ENCODE measurements at places on chromosomes 2 and 18.
A peak's percentile ranks its signal among the peaks of the same experiment; 100 is the strongest.

GRCh38 chr2:121746071-121746578 is 9.3 kb upstream of the TSN start:
- no peak for DNase-seq
- no peaks in the 10 kb centered on the region for H3K36me3 ChIP-seq
- no peaks in the 10 kb centered on the region for H3K4me1 ChIP-seq
- no peak overlapping the region for H3K27ac ChIP-seq

DNA sequence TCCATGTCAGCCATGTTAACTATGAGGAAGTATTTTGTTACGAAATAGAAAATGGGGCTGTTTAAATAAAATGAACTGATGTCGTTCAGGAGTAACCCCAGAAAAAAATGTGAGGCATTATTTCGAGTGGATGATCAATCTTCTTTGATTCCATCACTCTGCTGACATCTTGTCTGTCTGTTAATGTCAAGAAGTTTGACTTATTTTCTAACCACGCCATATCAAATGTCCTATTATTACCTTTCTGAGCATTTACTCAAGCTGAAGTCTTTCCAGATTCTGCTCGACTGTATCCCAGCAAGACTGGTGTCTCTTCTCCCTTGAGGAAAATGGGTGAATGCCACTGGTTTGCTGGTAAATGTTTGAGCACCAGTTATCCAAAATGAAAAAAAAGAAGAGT is 672.9 kb upstream of the SOX11 start:
- DNase-seq: no peak
- H3K36me3 ChIP-seq: no peaks in the 10 kb centered on the region
- no peaks in the 10 kb centered on the region for H3K4me1 ChIP-seq
- H3K27ac ChIP-seq: no peak overlapping the region

- peak within 1 kb of the TSS; percentile 99 for H3K27ac ChIP-seq
- peaks cover 36% of the 10 kb centered on the region for H3K4me1 ChIP-seq
- peak within 1 kb of the TSS; percentile 99 for H3K4me3 ChIP-seq
- peak; percentile 83 for DNase-seq
Measured at GRCh38 chr2:159904127-159904958, 106.3 kb upstream of the CD302 start.

DNA sequence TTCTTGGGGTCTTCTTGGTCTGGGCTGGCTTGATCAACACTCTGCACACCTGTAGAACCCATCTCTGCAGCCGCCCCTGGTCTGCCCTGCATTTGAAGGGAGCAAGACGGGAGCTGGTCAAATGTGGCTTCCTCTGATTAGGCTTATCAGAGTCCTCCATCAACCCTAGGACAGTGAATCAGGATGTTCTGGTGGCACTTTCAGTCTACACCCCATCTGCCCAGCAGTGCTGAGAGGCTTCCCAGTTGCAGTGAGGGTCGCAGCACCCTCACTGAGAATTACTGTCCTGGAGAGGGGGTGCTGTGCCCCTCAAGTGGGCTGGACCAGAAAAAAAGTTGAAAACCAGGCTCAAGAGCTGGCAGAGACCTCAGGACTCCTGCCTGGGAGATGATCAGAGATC is 152.9 kb downstream of the DYSF start:
- no peak for DNase-seq
- H3K4me1 ChIP-seq: peaks cover 22% of the 10 kb centered on the region
- peaks cover 3% of the 10 kb centered on the region for H3K36me3 ChIP-seq
- no peak overlapping the region for H3K27ac ChIP-seq

DNA sequence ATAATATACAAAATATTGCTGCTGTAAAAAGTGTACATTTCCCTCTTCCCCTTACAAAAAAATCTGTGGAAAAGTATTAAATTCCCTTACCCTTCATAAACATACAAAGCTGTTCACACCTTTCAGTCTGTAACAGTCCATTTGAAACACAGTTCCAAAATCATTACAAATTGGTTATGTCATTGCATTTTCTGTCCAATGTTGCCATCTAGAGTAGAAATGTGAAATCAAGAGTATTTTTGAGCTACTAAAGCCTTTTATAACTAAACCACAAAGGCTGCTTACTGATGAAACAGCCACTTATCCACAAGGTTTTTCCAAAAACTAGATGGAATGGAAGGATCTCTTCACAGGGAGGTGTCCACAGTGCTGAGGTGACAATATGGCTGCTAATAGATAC is 72.5 kb downstream of the SS18 start:
- peaks cover 8% of the 10 kb centered on the region for H3K4me1 ChIP-seq
- peaks cover 11% of the 10 kb centered on the region for H3K36me3 ChIP-seq
- no peaks in the 10 kb centered on the region for H3K27me3 ChIP-seq
- peak overlapping the region; percentile 54 for H3K27ac ChIP-seq
- no peak overlapping the region for H3K4me3 ChIP-seq

DNA sequence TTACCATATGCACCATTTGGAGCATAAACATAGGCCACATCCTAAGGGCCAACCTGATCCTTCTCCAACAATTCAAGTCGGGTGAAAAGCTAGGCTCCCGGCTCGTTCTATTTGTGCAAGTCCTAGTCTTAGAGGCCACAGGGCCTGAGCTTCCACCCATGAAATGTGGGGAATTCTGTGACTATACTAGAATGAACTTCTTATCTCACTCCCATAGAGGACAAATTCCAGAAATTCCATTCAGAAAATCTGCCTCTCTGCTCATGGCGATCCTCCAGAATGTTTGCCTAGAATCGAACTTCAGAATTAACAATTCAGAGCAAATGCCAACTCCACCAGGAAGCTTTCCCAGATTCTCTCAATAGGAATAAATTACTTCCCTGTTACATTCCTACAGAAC is 187.9 kb downstream of the BCL11A start:
- no peak overlapping the region for H3K27ac ChIP-seq
- peaks cover 6% of the 10 kb centered on the region for H3K27me3 ChIP-seq
- no peak overlapping the region for H3K4me3 ChIP-seq
- peaks cover 8% of the 10 kb centered on the region for H3K4me1 ChIP-seq
- no peak for DNase-seq

DNA sequence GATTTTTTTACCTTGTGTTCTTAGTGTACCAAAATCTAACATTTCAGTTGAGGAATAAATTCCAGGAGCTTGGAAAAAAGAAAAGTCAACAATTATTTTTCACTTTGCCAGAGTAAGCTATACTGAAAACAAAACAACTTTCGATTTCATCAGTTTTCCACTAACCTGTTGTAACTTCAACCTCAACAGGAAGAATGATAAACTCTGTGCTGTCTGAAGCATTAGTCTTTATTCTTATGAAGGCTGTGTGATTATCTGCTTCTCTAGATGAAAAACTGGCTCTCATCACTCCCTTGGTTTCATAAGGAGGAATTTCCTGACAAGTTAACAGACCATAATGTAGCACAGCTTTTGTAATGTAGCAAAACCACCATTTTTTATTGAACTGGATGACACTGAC is 121.2 kb downstream of the ZAP70 start:
- H3K27me3 ChIP-seq: no peaks in the 10 kb centered on the region
- no peak for DNase-seq
- H3K36me3 ChIP-seq: peaks cover 2% of the 10 kb centered on the region
- no peak overlapping the region for H3K27ac ChIP-seq

DNA sequence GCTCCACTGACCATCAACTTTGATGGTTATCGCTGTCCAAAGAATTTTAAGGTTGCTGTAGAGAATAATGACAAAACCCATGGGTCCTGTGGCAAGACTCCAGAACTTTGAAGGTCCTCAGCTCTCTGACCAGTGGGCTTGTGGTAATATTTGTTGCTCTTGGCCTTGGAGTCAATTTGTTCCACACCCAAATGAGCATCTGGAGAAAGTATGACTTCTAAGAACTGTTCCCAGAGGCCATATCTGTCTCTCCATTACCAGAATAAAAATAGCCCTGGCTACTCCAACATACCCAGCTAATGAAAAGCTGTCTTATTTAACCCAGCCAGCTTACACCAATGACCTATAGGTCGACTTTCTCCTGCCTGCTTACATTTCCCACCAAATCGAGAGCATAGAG is 466.4 kb downstream of the MEIS1 start:
- H3K27ac ChIP-seq: no peak overlapping the region
- no peaks in the 10 kb centered on the region for H3K36me3 ChIP-seq
- no peaks in the 10 kb centered on the region for H3K27me3 ChIP-seq
- H3K4me3 ChIP-seq: no peak overlapping the region
- DNase-seq: no peak

DNA sequence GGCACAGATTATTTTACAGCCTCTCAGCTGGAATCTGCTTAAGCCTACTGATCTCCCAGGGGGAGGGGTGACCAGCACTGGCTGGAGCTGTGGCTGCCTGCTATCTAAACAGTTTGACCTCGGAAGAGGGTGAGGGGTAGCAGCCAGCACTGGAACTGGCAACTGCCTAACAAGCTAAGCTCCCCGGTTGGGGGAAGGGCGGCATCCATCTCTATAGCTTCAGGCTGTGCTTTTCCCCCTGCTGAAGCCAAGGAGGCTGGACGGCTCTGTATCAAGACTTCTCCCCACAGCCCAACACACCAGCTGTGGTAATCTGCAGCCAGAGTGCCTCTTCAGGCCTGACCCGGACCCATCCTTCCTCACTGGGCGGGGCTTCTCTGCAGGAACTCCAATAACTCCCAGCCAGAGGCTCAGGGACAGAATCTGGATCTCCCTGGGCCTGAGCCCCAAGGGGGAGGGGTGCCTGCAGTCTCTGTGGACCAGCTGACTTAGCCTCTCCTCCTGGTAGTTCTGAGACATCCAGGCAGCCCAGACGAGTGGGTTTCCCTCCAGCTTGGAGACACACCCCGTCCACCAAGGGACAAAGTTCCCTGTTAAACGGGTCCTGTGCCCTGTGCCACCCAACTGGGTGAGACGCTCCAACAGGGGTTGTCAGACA is 560.2 kb downstream of the LRP1B start:
- H3K4me3 ChIP-seq: no peak overlapping the region
- no peaks in the 10 kb centered on the region for H3K27me3 ChIP-seq
- H3K27ac ChIP-seq: no peak overlapping the region
- no peaks in the 10 kb centered on the region for H3K36me3 ChIP-seq
- no peak for DNase-seq
- H3K4me1 ChIP-seq: no peaks in the 10 kb centered on the region

GRCh38 chr18:31723639-31723989 is 37.1 kb downstream of the SLC25A52 start:
- H3K27me3 ChIP-seq: peaks cover 55% of the 10 kb centered on the region
- no peak overlapping the region for H3K27ac ChIP-seq
- H3K36me3 ChIP-seq: no peaks in the 10 kb centered on the region
- no peak for DNase-seq
- peaks cover 3% of the 10 kb centered on the region for H3K4me1 ChIP-seq

DNA sequence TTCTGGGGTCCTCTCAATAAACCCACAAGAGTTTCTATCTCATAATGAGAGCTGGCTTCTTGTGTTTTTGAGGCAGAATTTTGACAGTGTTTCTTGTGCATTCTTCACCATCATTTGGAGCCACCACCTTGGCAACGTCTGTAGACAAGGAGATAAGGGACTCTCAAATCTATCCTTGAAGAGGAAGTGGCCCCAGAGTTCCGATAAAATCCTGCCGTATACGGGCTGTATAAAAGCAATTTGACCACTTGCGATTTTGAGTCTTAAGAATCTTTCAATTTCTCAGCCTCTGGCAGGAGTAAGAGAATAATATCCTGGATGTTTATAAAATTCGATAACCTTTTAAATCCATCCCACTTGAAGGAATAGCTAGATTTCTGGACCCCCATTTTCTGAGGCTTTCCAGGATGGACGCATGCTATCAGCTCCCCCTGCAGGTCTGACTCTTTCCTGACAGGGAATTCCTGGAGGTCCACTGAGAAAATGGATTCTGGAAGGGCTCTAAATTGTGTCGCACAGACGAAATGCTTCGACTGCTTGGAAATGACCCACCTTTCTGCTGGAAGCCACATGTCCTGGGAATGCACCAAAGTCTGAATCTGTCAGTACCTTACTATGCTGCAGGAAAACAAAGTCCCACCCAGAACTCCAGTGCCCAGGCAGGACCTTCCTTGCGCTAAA is 54.1 kb downstream of the E2F6 start:
- H3K27ac ChIP-seq: no peak overlapping the region
- H3K4me1 ChIP-seq: peaks cover 2% of the 10 kb centered on the region
- no peak for DNase-seq
- peaks cover 70% of the 10 kb centered on the region for H3K27me3 ChIP-seq
- peaks cover 7% of the 10 kb centered on the region for H3K36me3 ChIP-seq
- H3K4me3 ChIP-seq: no peak overlapping the region

GRCh38 chr2:53969285-53969967 is 1.4 kb downstream of the PSME4 start:
- peaks cover 54% of the 10 kb centered on the region for H3K4me1 ChIP-seq
- peak overlapping the region; percentile 98 for H3K4me3 ChIP-seq
- no peaks in the 10 kb centered on the region for H3K27me3 ChIP-seq

DNA sequence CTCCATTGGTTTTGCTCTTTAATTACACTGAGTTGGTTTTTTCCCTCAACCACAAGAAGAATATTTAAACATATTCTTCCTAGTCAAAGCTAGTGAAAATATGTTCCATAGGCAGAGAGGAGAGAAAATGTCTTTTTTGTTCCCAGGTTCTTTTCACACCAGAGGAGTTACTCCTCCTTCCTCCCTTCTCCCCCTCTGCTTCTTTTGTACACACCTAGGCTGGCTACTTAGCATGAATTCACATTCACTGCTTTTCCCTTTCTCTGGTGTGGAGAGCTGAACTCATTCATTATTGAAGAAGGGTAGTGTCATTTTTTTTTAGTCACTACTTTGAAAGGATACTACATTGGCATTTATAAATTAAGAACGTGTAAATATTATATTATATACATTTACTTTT is 56.6 kb upstream of the UGP2 start:
- no peak overlapping the region for H3K27ac ChIP-seq
- no peak for DNase-seq
- H3K4me3 ChIP-seq: no peak overlapping the region
- peaks cover 11% of the 10 kb centered on the region for H3K27me3 ChIP-seq
- H3K4me1 ChIP-seq: no peaks in the 10 kb centered on the region

GRCh38 chr2:207530160-207531031 is 634 bp downstream of the CREB1 start:
- peaks cover 3% of the 10 kb centered on the region for H3K36me3 ChIP-seq
- H3K4me3 ChIP-seq: peak overlapping the region; percentile 95
- H3K27ac ChIP-seq: no peak overlapping the region
- DNase-seq: peak; percentile 51

DNA sequence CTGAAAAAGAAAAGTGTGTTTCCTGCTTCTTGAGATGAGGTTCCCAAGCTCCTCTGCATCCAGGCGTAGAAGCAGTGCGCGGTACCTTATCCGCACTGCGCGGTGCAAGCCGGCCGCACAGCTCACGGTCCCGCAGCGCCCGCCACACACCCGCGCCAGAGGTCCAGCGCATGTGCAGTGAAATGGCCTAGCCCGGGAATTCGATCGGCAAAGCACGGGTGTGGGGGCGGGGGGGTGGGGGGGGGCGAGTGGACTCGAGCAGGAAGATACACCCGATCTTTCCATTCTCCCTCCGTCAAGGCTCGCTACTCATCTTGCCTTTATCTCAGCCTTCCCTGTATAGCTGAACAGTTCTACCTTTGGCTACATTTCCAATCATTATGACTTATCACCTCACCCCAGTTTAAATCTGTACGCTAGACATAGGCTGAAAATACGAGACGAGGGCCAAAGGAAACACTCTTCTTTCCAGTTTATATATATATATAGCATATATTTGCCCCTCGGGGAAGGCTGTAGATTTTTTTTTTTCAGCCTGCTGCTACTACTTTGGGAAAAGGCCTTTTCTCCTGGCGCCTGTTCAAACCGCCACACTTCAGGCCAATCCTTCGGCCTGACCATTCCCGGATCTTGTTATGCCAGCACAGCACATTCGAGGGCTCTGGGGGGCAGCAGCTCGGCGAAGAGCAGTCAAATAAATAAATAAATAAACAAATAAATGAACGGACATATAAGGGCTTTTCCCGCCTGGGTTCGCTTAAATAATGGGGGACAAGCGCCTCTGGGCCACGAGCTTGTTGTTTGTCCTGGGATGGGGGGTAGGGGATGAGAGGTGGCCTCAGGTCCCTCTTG is 10.4 kb downstream of the HOXD8 start:
- H3K27me3 ChIP-seq: peaks cover 83% of the 10 kb centered on the region
- peaks cover 11% of the 10 kb centered on the region for H3K36me3 ChIP-seq
- no peak overlapping the region for H3K4me3 ChIP-seq
- H3K27ac ChIP-seq: peak overlapping the region; percentile 24
- H3K4me1 ChIP-seq: peaks cover 8% of the 10 kb centered on the region

All from T-helper 17 cell (primary cell).